ENCODE measurements at places on chromosomes 4 and X.

DNA sequence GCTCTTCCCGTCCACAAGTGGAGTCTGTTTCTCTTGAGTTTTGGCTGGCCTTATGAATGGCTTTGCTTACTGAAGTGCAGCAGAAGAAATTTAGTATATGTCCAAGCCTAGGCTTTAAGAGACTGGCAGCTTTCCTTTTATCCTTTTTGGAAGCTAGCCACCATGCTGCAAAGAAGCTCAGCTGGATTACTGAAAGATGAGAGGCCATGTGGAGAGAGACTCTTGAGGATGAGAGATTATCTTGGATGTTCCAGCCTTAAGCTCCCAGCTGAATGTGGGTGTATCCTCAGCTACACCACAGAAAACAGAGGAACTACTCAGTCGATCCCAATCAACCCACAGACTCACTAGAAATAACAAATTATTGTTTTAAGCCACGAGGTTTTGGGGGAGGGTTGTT is 12.5 kb downstream of the CCNG2 start:
- DNase-seq: no peak

DNA sequence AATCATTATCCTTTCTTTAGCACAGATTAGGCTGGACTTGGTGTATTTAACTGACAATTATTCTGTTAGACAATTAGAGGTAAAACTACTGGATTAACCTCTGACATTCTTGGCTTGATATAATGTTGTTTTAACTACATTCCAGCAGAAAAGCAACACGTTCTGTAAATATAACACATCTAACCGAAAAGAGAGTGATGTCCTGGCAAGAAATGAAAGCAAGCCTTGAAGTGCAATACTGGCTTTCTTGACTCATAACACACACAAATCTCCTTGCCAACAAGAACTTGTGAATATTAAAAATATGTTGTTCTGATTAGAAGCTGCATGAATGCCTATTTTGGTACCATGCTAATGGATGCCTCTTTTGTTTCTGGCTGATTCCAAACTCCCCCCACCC is 76.4 kb downstream of the EFHC2 start:
- DNase-seq: no peak

GRCh38 chr4:84565951-84566350 is 17.0 kb upstream of the CDS1 start:
- DNase-seq: no peak

GRCh38 chr4:73702796-73703287 is 37.5 kb upstream of the CXCL8 start:
- DNase-seq: no peak

DNA sequence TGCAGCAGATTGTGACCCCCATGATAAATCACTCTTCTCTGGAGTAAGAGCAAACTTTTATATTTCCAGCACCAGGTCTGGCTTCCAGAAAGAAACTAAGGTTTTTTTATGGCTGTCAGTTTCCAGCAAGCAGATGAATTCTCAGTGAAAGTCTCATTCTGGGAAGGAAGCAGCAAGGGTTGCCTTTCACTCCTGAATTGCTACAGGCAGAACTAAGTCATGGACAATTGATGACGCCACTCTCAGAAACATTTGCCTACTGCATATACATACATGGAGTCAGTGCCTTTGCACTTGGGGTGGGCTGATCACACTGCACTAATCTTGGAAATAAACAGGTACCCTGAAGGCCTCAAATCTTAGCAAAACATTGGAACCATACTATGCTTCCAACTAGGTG is 80.0 kb downstream of the IL21 start:
- DNase-seq: no peak

DNA sequence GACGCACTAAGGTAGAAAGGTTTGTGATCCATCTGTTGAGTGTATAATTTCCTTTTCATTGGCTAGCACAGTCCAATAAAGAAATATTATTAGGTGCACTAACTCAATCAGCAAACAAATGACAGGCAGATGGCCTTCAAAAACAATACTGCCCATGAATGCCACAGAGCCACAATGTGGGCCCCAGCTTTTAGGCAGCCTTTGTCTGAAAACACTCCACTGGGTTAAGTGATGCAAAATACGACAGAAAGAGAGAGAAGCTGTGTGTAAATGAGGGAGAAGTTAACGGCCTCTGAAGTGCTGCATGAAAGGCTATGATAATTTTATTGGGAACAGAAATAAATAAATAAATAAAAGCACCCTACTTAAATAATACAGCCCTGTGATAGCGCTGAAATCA is 274.6 kb downstream of the NKX6-1 start:
- no peak for DNase-seq

GRCh38 chr4:133151341-133151690 is 2.2 kb downstream of the PCDH10 start:
- DNase-seq: no peak

DNA sequence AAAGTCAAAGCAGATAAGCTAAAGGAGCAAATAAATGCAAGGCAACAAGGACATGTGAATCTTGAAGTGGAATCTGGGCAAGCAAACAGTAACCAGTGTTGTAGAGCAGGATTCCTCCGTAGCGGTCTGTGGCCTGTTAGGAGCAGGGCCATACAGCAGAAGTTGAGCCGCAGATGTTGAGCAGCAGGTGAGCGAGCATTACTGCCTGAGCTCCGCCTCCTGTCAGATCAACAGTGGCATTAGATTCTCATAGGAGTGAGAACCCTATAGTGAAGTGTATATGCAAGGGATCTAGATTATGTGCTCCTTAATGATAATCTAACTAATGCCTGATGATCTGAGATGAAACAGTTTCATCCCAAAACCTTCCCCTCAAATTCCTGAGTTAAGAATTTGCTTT is 550.7 kb downstream of the ADGRL3 start:
- no peak for DNase-seq

DNA sequence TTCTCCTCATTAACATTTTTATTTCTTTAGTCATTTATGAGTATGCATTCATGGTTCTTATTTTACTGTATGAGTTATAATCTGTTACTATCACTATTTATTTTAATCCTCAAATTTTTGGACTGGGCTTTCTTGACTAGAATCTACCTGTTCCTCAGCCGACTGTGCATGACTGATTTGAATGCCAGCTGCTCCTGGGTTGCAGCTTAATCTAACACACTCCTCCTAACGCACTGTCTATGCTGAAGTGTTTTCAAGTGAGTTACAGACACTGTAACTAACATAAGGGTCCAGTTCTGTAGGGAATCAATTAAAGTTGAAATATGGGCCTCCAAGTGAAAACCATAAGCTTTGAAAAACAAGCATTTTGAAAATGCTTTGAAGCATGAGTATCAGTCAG is 137.4 kb upstream of the ARSJ start:
- no peak for DNase-seq

DNA sequence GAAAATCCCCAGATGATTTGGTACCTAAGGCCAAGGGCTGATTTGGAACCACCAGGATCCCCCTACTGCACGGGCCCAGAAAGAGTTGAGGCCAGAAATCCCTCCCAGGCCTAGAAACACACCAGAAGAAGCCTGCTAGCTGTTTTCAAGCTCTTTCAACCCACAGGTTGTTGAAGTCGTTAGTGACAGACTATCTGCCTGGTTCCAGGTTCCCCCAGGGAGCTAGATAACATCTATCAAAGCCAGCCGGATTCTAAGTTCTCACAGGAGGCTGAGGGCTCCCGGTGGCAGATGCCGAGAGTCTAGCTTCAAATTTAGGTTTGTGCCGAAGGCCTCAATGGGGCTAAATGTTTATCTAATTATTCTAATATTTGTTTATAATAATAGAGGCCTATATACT is 132.0 kb upstream of the ATP6AP2 start:
- DNase-seq: no peak

DNA sequence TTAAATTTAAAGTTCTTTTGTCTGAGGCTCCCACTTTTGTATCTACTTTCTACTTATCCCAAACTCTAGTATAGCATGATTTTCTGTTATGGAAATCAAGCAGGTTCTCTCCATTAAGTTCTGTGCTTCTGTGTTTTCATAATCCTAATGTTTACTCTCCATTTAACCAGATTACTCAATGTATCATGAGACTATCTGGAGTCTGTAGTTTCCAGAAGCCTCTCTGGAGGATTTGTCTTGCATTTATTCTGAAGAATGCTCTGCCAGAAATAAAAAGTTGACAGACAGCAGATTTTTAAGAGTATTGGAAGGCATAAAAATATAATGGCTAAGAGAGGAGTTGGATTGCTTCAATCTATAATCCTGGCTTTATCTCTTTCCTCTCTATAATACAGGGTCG is 39.2 kb upstream of the PLS3 start:
- no peak for DNase-seq

GRCh38 chr4:88735564-88735963 is 37.9 kb upstream of the NAP1L5 start:
- DNase-seq: no peak

- DNase-seq: peak; percentile 77
Observed at GRCh38 chr4:118173956-118174725, 139.9 kb downstream of the NDST3 start.

GRCh38 chr4:111610681-111611080 is 534.6 kb upstream of the FAM241A start:
- DNase-seq: no peak

DNA sequence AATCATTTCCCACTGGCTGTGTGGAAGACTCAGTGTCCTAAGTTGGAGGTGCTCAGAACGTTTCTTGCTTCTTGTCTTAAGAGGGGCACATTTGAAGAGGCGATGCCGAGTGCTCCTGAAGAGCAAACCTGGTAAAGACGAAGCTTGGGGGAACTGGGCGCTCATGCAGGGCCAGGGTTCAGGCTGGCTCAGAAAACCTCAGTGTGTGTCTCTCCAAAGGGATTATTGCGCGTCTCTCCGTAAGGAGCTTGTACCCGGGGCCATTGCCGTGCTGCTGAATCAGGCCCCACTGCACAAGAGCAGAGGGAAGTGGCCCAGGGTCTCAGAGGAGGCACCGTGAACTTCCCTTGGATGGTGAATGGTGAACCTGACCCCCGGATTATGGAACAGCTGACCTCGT is 44.4 kb downstream of the PSAPL1 start:
- no peak for DNase-seq

DNA sequence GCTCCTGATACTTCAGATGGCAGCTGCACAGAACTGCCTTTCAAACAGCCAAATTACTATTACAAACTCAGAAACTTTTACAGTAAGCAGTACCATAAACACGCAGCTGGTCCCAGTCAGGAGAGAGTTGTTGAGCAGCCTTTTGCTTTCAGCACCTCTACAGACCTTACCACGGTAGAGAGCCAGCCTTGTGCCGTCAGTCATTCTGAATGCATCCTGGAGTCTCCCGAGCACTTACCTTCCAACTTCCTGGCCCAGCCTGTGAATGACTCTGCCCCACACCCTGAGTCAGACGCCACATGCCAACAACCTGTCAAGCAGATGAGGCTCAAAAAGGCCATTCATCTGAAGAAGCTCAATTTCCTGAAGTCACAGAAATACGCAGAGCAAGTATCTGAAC is 12.4 kb downstream of the ZBTB49 start:
- DNase-seq: no peak

GRCh38 chr4:122823476-122823875 is 3.2 kb upstream of the FGF2 start:
- no peak for DNase-seq

- no peak for DNase-seq
Observed at GRCh38 chr4:170827562-170828274, 738.0 kb upstream of the AADAT start.

GRCh38 chr4:39932776-39933402 is 44.8 kb downstream of the PDS5A start:
- DNase-seq: no peak

- peak; percentile 42 for DNase-seq
Observed at GRCh38 chr4:20532871-20533870, 167.1 kb upstream of the PACRGL start.

DNA sequence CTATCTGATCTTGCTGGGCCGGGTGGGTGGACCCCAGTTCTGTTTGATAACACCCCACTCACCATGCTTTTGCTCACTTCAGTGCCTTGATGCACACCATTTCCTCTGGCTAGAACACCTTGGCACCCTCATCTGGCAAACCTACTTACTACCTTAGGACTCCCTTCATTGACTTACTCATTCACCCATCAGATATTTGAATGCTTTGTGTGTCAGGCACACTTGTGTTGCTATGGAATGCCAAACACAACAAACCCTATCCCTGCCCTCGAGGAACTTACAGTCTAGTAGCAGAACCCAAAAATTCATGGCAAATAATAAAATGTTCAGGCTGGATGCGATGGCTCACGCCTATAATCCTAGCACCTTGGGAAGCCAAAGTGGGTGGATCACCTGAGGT is 13.9 kb downstream of the CCNG2 start:
- no peak for DNase-seq

GRCh38 chr4:184099535-184099966 is 118.1 kb downstream of the ENPP6 start:
- DNase-seq: no peak

- no peak for DNase-seq
Observed at GRCh38 chrX:145861818-145862217, 44.2 kb downstream of the SLITRK2 start.

- DNase-seq: no peak
Observed at GRCh38 chr4:105957680-105958079, 62.4 kb downstream of the NPNT start.

DNA sequence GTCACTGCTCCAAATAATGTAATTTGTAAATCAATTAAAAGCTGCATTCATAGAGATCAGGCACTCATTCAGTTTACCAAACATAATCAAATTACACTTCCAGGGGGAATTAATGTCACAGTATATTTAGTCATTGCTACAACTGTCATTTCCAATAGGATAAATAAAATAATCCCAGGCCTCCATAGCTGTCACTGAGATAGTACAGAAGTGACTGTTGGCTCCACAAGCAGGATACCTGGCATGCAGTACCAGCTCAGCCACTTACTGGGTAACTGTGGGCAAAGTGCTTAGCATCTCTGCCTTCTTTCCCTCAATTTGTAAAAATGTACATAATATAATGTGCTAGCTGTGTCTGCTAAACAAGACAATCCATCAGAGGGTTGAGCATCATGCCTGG is 128.1 kb downstream of the CAMK2D start:
- DNase-seq: no peak

DNA sequence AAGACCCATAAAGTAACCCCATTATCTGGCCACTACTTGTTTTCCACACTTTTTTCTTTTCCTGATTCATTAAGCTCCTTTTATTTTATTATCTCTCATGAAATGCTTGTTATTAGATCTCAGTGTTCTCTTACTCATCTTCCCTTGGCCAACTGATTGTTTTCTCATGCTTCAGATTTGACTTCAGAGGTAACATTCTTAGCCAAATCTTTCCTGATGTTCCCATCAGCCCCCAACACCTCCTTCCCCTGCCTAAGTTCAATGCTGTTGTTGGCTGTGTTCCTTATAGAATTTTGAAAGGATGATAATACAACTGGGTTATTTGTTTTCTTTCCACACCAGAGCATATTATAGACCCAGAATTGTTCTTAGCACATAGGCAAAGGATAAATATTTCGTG is 75.6 kb downstream of the BMPR1B start:
- DNase-seq: peak; percentile 2
